ENCODE measurements at places on chromosomes 3 and 15.

GRCh38 chr15:101101676-101102075 is 150.2 kb downstream of the CHSY1 start:
- no peak for DNase-seq

- DNase-seq, result no peak
Measured at GRCh38 chr15:85772668-85773067, 22.1 kb downstream of the KLHL25 start.

- no peak for DNase-seq
Measured at GRCh38 chr15:68503791-68504680, 72.1 kb upstream of the ITGA11 start.

- no peak for DNase-seq
Measured at GRCh38 chr3:131738095-131738494, 235.3 kb upstream of the MRPL3 start.

DNA sequence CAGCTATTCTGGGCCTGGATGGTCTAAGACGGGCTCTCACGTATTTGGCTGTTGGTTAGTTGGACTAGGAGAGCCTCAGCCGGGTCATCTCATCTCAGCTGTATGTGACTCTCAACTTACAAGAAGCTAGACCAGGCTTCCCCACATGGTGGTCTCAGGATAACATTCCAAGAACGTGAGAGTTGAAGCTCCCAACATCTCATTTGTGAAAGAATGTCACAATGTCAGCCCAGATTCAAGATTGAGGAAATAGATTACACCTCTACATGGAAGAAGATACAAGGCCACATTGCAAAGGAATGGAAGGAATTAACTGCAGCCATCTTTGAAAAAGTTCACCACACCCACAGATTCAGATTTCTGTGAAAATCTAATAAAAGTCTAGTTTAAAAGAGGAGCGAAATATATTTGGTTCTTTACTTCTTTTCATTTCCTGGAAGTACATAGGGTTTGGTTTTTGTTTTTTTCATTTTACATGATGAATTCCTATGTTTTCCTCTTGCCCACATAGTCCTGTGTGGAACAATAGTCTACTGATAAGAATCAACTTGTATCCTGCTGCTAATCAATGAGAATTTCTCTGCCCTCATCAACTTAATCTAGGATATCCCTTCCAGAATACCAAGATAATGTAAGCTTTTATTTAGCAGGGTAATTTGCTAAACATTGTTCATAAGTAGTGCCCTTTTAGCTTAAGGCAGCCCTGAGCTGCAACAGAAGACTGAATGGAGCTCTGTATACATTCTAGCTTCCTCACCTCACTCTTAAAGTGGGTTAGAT is 116.5 kb downstream of the CMSS1 start:
- DNase-seq, result no peak

- DNase-seq, result peak; percentile 38
Measured at GRCh38 chr3:155714295-155714718, 30.6 kb downstream of the PLCH1 start.

GRCh38 chr3:43959498-43960447 is 269.0 kb downstream of the ABHD5 start:
- no peak for DNase-seq

DNA sequence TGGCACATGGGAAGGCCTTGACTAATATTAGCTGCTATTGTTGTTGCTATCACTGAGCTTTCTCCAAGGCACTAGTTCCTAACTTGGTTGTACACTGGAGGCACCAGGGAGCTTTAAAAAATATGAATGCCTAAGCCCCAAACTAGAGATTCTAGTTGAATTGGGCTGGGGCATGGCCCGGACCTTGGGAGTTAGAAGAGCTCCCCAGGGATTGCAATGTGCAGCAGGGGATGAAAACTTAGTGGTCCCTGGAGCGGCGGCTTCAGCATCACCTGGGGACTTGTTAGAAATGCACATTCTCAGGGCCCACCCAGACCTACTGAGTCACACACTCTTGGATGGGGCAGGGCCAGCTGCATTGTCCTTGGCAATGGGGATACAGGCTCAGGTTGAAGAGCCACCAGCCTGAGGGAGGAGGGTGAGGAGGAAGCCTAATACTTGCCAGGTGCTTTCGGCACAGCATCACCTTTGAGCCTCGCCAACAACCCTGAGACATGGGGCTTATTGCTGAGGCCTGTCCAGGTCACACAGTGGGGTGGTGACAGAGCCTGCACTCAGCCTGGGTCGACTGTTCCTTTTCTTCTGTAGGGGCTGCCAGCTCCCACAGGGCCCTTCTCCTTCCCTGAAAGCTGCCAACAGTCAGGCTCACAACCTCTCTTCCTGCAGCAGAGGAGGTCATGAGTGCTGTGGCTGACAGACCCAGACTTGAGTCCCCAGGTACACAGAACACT is 84.5 kb downstream of the ATP2B2 start:
- DNase-seq, result no peak

DNA sequence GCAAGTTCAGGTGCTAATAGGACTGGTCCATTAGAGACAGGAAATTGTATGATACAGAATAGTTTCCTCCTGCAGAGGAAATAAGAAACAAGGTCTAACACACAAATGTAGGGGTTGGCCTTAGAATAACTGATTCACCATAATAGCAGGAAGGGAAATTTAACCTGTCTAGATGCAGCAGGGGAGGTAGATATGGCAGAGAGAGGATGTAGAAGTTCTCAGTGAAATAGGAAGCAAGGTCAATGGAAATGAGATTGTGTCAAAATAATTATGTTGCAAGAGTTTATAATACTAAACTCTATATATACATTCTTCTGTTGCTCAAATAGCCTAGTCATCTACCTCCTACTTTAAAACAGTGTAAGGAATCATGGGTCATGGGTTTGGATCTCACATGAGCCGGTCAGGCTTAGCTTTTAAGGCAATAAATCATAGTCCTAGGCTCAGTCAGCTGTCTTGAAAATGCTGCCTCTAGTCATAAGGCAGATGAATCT is 17.0 kb downstream of the BCL2A1 start:
- DNase-seq, result no peak

- no peak for DNase-seq
Measured at GRCh38 chr3:50950591-50950990, 275.9 kb downstream of the DOCK3 start.

DNA sequence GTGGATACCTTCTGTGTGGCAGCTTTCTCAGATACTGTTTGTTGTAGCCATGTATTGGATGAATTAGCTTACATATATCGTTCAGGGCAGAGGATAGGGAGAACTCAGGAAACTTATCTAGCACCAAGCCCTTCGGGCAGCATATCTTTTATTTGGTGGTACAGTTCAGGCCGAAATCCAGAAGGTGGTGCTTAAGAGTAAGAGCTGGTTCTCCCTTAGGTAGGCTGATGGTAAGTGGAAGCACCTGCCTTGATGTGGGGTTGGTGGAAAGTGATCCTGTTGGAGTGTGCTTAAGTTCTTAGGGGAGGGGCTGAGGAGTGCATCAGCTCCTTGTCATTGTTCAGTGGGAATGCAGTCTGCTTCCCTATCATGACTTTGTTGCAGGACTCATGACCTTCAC is 187.5 kb downstream of the DOCK3 start:
- no peak for DNase-seq

GRCh38 chr3:12810961-12811360 is 14.5 kb downstream of the CAND2 start:
- DNase-seq, result no peak

- DNase-seq, result no peak
Measured at GRCh38 chr3:99568663-99569335, 69.6 kb upstream of the COL8A1 start.

GRCh38 chr3:196711838-196712513 is at the start of the genes CEP19 and PIGX:
Gene CEP19 (minus strand): TSS chr3:196712250. CDS start chr3:196708657, 3,593 bp downstream.
Gene PIGX (plus strand): TSS chr3:196712377.
- peak; percentile 62 for DNase-seq

DNA sequence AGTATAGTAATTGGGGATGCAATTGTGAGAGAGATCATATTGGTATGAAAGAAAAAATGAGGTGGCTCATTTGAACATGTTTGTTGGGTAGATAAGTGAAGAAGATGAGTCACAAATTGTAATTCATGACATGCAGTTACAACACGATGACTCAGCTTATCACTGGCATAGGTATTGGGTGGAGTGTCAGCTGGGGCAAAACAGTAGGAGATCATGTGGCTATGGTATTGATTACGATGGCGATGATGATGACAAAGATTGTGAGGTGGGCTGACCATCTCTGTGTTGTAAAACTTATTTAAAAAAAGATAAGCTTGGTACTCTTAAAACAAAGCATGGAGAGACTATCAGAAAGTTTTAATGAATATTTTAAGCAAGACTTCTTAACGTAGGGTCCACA is 11.6 kb upstream of the DPH6 start:
- no peak for DNase-seq

GRCh38 chr3:179760944-179761343 is 108.1 kb downstream of the USP13 start:
- no peak for DNase-seq

- no peak for DNase-seq
Measured at GRCh38 chr3:77271306-77271705, 231.4 kb downstream of the ROBO2 start.

DNA sequence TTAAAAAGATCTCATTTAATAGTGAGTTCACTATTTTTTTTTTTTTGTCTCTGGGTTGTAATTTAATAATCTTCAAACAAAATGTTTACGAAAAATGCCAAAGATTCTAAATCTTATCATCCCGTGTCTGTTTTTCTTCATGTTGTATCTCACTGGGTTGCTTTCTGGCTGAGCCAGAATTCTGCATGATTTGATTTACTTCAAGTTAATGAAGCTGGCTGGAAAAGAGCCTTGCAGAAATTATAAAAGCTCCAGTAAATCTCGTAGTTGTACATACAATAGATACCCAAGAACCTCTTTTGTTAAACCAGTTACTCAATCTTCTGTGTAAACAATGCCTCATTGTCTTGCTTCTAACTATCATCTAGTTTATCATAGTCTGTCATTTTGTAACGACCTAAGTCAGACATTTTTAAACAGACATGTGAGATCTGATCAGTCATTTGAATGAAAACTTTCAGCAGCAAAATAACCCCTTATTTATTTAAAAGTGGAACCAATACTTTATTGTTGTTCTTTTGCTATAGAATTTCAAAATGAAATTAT is 249.0 kb downstream of the MCTP2 start:
- DNase-seq, result no peak

DNA sequence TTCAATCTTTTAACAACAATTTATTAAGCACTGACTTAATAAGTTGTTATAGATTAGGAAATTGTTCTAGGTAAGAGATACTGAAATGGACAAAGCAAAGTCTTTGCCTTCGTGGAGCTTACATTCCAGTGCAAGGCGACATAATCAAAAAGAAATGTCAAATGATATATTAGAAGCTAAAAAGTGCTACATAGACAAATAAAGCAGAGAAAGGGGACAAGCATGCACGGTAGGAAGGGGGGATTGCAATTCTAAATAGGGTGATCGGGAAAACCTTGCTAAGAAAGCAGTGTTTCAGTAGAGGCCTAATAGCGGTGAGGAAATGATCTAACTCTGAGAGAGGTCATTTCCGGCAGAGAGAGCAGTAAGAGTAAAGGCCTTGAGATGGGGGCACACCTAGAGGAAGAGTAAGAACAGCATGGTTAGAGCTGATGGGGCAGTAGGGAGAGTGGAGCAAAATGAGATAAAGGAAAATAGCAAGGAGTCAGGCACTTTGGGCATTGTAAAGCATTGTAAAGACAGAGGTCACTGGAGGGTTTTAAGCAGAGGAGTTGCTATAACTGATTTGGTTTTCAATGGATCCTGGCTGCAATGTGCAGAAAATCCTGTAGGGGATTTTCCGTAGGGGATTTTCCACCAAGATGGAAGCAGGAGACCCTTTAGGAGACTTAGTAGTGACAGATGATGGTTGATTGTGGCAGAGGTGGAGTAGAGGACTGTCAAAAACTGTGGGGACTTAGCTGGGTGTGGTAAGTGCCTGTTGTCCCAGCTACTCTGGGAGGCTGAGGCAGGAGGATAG is 71.7 kb upstream of the CFAP20DC start:
- no peak for DNase-seq

DNA sequence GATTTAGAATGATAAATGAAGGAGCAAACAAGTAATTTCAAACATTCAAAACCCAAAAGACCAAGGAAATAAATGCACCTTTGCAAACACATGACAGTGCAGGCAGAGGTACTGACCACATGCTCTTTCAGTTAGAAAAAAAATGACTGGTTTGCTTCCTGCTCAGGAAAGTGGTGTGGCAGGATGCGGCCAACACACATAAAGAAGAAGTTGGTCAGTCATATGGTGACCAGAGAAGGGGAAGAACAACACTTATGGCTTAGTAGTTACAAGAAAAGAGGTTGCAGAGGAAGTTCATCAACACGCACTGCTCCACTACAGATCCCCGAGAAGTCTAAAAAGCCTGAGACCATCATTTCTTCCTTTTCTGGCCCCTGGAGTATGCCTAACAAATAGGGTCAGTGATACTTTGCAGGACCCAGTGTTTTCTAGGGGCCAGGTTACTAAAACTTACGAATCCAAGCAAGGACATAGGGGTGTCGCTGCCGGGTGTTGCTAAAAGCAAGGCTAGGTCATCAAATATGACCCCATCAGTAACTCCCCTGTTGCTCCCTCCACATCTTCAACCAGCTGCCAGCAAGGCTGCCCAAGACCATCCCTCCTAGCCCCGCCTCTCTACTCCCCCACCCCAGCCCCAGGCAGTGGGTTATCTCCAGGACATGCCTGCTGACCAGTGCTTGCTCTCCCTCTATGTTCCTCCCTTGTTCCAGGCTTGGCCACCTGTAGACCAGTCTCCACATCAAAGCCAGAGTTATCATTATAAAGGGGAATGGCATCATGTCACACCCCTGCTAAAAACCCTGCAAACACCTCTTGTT is 11.2 kb downstream of the ATP8B4 start:
- DNase-seq, result no peak

- DNase-seq, result no peak
Measured at GRCh38 chr15:38255690-38256089, 3.1 kb downstream of the SPRED1 start.

DNA sequence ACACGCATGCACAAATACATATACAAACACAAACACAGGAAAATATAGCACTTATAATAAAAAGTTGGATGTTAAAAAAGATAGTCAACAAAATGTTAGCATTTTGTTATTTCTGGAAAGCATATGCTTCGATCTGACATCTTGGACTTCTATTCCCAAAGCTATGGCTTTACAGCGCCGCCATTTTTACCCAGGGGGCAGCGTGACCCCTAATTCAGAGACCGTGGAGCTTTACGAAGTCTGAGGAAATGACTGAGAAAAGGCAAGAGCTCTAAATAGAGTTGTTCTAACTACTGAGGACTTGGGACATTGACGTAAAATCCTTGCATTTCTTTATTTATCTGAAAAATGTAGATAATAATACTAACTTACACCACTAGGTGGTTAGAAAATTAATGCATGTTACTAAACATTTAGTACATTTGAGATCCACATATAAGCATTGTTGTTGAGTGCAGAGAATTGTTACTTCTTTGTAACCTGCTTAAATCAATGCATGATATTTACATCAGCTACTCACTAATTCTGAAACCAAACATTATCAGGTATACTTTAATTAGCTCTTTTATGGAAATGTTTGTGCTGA is 155.4 kb downstream of the TP63 start:
- no peak for DNase-seq

- no peak for DNase-seq
Measured at GRCh38 chr15:99731336-99732123, 1.7 kb downstream of the LYSMD4 start.

DNA sequence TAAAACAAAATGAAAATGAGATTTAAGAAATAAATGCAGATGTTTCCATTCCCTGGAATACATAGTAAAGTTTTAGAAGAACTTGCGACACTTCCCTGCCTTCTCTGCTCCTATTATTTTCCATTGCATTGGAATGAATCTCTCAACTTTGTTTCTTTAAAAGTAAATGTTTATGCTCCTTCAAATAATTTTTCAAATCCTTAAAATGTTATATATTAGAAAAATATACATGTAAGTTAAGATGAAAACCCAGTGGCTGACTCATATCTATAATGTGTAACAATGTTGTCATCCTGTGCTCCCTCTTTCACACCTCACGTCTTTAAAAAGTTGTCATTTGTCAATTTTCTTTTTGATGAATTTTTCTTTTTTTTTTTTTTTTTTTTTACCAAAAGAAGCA is 3.6 kb downstream of the RBMS3 start:
- DNase-seq, result no peak
